PC-9 (cell line): ENCODE measurements at places on chromosomes 2 and 18. TPM values are rescaled to one million over a fixed set of nuclear protein-coding genes. Genes with fewer than 3 reads are reported as not detected.

GRCh38 chr2:238956676-238957075 is 108.8 kb downstream of the TWIST2 start:
- no peak for DNase-seq

- no peak for DNase-seq
These were observed 121.1 kb downstream of the TANC1 start for GRCh38 chr2:159089543-159089942.

GRCh38 chr18:69795791-69796190 is 151.9 kb downstream of the CD226 start:
- no peak for DNase-seq

GRCh38 chr2:108934583-108935245 is 54.3 kb downstream of the EDAR start:
- no peak for DNase-seq

DNA sequence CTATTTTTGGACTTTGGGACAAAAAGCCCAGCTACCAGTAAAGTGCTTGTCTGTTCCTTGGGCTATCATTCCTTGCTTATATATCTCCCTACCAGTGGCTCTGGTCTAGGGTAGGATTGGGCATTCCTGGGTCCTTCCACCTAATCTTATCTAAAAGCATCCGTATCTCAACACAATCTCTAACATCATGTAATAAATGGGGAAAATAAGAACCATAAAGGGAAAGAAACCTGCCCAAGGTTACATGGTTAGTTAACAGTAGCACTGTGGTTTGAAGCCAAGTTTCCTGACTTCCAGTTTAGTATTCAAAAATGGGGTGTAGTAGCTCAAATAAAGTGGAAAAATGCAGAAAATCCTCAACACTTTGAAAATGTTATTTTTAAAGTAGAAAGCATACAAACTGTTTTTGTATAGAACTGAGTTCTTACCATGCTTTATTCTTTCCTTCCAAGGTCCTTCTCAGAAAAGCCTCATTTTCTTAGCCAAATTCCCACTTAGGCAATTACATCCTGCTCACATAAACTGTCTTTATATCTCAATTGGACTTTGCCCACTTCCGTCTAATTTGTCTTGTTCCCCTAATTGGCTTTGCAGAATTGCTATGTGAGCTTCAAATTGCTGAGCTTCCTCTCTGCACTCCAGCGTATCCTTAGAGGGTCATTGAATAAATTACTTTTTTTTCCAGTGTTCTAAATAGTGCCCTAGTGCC is 273.1 kb upstream of the UBE2E3 start:
- DNase-seq: no peak

GRCh38 chr2:197673106-197673505 is 2.3 kb downstream of the RFTN2 start:
- DNase-seq: no peak

GRCh38 chr18:34709104-34709503 is 994 bp upstream of the DTNA start:
- DNase-seq: no peak

DNA sequence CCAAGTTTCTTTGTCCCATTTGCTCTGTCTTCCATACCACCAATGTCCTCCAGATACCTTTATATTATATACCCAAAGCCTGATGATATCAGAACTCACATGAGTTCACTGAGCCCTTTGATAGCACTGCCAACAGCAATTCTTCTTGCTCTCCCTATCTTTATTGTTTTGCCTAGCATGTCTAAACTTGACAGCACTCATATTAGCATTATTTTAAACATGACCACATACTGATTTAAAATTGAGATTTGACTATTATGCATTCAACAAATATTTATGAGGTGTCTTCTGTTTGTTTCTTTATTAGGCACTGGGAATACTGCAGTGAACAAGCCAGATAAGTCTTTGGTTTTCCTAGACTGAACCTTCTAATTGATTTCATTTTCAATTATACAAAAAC is 587.3 kb upstream of the GCFC2 start:
- no peak for DNase-seq

DNA sequence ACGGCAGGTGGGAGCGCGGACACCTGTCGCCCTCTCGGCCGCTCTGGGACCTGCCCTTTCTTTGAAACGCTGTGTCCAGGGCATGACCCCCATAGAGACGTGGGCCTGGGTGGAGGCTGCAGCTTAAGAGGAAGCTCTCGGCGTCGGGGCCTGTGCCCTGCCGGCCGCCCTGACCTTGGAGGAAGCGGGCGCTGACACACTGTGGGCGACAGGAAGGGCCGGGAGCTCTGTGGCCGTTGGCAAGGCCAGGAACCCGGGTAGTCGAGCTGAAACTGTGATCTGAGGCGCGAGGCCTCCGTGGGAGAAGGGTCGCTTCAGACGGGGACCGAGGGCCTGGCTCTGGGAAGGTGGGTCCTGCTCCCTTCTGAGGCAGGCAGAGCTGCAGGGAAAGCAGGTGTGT is 28.2 kb downstream of the KCNG2 start:
- no peak for DNase-seq

- DNase-seq: peak; percentile 92
These were observed 189.9 kb upstream of the TANK start for GRCh38 chr2:160970052-160970965.

GRCh38 chr2:70767699-70768589 is at the start of gene ADD2:
Gene ADD2, minus strand, starts transcription at chr2:70768200. Its CDS starts 61,792 bp downstream, at chr2:70706408.
- DNase-seq: no peak

DNA sequence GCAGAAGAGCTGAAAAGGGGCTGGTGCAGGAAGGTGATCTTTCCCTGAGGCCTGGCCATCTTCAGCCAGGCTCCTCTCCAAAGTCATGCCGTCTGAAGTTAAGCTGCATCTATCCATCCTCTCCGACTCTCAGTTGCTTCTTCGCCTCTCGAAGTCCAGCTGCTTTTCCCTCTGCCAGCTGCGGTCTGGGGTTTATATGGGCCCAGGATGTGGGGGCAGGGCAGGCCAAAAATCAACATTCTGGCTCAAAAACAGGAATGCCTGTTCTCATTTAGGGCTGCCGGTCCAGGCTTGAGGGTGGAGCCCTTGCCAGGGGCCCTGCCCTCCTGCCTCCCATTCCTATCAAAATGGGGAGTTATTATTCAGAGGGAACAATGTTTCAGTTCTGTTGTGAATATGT is 31.2 kb downstream of the CREG2 start:
- DNase-seq: no peak

Gene NAGK
- total RNA-seq: 32.6 and 34.1 TPM in 2 replicates

Gene TTN
- total RNA-seq: not detected in 2 replicates

Gene MPPE1
- total RNA-seq: 40.7 and 54.9 TPM in 2 replicates

Gene MAPK4
- total RNA-seq: not detected in 2 replicates

Gene FOXI3
- not detected in 2 replicates for total RNA-seq

Gene AMER3
- not detected in 2 replicates for total RNA-seq
